ENCODE measurements at places on chromosomes 2 and 18.

DNA sequence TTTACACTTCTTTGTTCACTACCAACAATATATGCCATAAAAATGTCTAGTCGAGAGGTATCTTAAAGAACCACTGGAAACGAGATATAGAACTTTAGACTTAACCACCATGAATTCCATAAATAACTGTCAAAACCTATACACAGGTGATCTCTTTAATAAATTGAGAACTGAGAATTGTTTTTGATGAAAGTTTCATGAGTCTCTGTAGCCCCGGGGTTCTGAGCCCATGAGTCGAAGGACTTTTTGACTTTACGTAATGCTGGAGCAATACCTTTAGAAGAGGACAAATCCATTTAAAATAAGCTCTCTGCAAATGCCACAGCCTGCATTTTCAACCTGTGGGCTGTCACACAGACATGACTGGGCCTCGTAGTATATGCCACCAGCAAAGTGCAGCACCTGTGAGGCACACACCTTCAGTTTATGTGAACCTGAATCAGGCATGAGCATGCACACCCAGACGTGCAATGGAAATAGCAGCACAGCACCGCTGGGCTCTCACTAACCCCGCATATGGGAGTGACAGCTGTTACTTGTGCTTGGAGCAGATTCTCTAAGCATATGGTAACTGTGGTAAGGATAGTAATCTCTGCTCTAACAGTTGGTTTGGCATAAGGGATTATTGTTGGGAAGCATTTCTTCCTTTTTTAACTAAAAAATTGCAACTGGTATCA is 383.2 kb downstream of the SOCS6 start:
- DNase-seq: no peak

- no peak for DNase-seq
Observed at GRCh38 chr2:240987588-240987987, 10.8 kb upstream of the SNED1 start.

GRCh38 chr2:118291251-118291880 is 203.1 kb downstream of the INSIG2 start:
- no peak for DNase-seq

DNA sequence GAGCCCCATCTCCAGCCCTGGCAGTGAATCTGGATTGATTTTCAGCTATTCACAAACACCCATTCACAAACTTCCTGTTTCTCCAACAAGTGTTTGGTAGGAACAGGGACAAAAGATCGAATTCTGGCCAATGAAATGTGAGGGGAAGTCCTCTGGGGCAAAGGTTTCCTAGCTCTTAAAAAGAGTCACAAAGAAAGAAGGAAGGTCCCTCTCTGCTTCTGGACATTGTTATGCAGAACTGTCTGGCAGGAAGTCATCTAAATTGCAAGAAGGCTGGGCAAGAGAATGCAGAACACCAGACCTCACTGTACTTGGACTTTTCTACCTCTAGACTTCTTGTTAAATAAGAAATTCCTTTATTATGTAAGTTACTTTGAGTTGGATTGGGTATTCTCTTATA is 137.3 kb downstream of the CCDC148 start:
- no peak for DNase-seq

DNA sequence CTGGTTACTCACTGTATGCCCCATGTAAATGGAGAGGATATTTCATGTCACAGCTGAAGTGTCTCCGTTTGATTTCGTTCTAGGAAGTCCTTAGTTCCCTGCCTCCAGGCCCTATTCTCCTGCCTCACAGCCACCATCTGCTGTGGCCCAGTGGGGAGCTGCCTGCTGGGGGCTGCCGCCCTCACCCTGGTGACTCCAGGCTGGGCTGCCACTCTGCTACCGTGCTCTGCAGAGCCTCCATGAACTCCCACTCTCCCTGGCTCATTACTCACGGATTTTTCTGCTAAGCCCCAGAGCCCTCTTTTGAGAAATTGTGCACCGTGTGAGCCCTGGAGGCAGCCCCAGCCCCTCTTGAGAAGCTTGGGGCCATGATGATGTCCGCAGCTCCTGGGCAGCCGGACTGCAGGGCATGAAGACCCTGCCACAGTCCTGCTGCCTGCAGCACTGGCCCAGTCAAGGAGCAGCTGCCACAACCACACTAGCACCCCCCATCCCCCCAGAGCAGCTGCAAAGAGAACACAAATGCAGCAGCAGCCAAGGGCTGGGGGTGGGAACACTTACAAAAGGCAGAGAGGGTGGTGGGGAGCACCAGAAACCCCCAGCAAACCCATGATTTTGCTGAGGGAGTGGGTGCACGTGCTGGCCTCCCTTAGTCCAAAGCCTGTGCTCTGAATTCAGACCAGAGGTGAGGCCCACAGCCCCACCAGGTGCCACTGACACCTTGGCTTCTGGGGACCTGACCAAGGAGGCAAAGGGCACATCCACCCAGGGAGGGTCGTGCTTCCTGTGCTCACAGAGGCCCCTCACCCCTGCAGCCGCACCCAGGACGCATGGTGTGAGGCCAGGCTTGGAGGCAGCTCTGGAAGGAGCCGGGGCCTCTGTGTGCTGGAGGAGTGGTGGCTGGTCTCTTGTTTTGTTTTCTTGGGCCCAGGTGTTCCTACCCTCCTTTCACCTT is 270.2 kb upstream of the RAB6C start:
- no peak for DNase-seq

- no peak for DNase-seq
Observed at GRCh38 chr2:98712145-98712544, 18.8 kb downstream of the MGAT4A start.

DNA sequence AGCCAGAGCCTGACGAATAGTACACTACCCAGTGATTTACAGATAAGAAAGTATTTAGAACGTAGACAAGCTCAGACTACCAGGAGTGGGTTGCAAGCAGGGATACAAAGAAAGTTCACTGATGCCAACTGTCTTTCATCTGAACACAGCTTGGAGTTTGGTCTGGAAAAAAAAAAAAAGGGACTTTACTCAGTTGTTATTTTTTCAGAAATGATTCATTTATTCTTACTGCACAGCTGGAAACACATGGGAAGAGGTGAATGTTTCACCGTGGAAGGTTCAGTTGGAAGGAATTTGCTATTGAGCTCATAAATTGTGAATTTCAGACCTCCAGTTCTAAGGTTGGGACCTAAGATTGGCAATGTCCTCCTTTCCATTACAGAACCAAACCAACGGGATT is 259.7 kb downstream of the ETAA1 start:
- no peak for DNase-seq

GRCh38 chr18:63162271-63163014 is 157.1 kb downstream of the BCL2 start:
- no peak for DNase-seq

- DNase-seq: no peak
Observed at GRCh38 chr2:171109571-171109970, 51.1 kb downstream of the TLK1 start.

DNA sequence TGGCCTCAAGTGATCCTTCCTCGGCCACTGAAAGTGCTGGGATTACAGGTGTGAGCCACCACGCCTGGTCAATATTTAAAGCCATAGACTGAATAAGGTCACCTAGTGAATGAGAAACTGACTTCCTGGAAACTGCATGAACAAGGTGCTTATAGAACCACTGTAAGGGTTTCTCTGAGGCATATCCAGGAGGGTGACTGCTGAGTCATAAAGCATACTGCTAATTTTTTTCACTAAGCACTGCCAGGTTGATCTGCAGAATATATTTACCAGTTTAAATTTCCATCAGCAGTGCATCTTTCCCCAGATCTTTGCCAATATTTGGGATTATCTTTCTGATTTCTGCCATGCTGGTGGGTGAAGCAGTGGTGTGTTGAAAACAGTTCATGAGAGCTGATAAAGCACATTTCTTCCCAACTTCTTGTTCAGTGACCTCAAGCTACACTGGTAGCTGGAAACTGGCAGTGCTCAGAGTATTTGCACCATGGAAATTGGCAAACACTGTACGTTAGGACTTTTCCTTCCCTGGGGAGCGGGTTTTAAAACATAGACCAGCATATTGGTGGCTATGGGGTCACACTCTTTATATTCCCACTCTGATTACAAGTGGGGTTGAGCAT is 4.2 kb upstream of the CLIP4 start:
- DNase-seq: no peak

DNA sequence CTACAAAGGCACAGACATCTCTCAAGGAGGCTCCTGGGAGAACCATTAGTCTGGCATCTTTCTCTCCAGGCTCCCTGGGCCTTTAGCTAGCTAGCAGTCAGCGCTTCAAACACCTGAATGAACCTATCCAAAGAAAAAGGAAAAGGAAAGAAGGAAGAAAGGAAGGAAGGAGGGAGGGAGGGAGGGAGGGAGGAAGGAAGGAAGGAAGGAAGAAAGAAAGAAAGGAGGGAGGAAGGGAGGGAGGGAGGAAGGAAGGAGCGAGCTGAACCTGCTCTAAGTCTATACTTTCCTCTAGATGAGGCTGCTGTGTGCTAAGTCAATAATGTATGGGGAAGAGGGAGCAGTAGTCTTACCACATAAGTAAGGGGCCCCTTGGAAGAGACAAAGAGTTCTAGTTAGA is 5.1 kb upstream of the BCL11A start:
- no peak for DNase-seq

DNA sequence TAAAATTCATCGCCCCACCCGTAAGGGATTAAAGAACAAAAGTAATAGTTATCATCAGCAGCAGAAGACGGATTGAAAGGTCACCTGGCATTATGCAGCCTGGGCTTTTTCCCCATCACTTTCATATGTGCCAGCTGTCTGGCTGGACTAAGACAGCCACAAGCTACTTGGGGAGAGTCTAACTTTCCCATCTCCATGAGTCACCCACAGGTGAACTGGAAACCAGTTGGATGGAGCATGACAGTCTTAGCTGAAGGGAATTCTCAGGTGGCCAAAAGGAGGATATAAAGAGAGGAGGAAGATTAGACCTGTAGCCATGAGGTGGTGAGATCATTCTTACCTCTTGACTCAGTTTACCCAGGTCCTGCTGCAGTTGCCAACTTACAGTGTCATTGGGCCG is 7.0 kb upstream of the FAM178B start:
- no peak for DNase-seq

DNA sequence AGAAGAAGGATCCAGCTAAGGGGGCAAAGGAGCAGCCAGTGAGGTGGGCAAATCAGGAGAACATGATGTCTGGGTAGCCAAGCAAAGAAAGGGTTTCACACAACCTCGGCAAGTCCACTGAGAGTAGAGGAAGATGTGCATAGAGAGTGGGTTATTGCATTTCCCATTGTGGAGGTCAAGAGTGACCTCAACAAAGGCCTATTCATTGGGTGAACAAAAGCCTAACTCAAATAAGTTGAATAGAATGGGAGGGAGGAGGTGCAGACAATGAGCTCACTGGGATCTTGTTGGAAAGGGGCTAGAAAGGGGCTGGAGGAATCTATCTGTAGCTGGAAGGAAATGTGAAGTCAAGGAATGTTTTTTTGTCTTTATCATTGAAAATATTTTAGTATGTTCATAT is 14.0 kb upstream of the PDCL3 start:
- no peak for DNase-seq

GRCh38 chr2:234046521-234046920 is 4.0 kb upstream of the SPP2 start:
- no peak for DNase-seq

DNA sequence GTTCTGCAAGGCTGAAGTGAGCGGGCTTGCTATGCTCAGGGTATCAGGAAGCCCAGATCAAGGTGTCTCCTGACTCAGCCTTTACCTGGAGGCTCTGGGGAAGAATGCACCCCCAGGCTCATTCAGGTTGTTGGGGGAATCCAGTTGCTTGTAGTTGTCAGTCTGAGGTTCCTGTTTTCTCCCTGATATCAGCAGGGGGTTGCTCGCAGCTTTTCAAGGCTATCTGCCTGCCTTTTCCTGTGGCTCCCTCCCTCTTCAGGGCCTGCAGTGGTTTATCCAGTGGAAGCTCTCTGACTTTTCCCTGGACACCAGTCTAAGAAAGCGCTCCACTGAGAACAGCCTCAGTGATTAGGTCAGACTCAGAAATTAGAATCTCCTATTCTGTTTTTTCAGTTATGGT is 116.6 kb downstream of the PTPRM start:
- no peak for DNase-seq

DNA sequence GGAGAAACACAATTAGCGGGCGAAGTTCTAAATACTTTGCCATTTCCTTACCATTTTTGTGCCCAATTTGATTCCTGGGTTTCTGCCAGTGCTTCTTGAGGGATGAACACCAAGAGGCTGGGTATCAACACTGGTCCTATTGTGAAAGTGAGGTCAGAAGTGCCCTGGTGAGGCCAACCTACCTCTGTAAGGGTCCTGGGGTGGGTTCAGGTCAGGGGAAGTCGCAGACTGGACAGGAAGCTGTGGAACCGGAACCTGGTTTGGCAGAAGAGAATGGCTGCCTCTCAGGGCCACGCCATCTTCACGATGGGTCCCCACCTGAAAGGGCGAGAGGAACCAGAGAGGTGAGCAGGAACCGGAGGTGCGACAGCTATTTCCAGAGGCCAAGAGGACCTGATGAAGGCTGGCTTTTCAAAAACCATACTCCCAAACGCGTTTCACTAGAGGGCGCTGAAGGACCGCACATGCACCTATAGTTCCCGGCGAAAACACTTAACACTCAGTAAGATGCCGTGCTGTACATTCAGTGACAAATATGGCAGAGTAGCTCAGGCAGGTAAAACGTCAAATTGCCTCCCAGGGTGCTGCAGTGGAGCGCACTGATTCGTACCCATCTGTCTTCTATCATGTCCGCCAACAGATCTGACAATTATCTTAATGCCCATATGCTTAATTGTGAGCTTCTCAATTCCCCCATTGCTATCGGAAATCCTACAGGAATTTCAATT is 275.3 kb upstream of the CCDC68 start:
- no peak for DNase-seq

- no peak for DNase-seq
Observed at GRCh38 chr2:151251012-151251411, 10.7 kb downstream of the RBM43 start.

DNA sequence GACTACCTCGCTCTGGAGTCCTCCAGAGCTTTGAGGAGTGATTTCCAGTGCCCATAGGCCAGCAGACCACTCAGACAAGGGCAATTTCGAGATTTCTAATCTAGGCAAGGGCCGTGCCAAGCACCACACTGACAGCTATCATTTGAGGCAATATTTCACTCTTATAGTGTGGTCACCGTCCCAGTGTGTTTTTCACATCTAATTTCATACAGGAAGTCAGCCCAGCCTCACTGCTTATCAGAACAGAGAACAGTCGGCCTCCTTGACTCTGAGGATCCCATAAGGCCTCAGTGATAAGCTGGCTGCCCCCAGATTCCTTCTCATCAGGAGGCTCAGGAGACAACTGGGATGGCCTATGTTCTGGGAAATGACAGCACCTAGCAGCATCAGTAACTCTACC is 581 bp downstream of the CAPN14 start:
- no peak for DNase-seq

DNA sequence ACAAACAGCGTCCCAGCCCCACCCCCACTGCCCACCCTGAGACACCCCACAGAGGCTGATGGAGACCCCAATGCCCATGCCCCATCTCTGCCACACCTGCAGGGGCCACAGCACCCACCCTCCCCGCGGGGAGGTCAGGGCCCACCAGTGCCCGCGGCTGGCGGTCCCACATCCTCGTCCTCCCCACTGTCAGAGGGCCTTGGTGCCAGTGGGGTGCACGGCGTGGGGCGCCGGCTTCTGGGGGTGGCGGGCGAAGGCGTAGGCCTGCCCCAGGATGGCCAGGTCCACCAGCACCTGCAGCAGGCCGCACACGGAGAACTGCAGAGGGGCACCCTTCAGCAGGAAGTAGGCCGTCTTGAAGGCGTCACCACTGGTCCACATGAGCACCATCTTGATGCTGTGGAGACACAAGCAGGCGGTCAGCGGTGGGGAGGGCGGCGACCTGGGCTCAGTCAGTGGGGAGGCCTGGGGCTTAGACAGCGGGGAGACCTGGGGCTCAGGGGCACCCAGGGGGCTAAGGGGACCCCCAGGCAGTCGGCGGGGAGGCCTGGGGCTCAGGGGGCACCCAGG is 47.6 kb downstream of the SLC66A2 start:
- no peak for DNase-seq

- DNase-seq: no peak
Observed at GRCh38 chr18:3878401-3878800, 428.4 kb downstream of the TGIF1 start.

Measured in cortex of kidney (tissue), 1 donor.